ENCODE measurements at places on chromosomes 6 and 20.

- DNase-seq = no peak
These were observed 115.4 kb downstream of the PFDN4 start for GRCh38 chr20:54323227-54323734.

DNA sequence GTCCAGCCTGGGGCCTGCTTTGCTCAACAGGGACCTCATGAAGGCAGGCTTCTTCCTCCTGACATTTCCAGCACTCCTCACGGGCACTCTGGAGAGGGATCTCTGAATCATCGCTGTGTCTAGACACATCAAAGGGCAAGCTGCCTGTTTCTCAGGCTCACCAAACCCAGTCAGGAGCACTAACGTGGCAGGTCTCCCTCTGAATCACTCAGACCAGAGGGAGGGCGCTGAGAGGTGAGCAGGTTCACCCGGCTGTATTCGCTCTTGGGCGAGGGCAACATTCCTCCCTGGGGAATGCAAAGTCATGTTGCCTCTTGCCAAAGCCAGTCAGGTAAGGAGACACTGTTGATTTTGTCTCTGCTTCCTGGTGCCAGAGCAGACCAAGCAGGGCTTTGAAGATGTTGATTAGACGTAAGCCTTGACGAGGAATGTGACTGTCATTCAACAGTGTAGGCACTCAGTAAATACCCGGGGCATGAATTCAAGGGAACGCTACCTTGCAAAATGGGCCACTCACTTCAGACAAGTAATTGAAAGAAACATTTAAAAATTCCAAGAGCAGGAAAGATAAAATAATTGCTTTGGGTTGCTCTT is 50.1 kb downstream of the CYP24A1 start:
- peak; percentile 84 for DNase-seq

- peak; percentile 51 for DNase-seq
These were observed 295.7 kb downstream of the PHACTR1 start for GRCh38 chr6:13012296-13012695.

GRCh38 chr6:78076371-78076770 is 423.5 kb downstream of the MEI4 start:
- no peak for DNase-seq

- DNase-seq = peak; percentile 53
These were observed 24.9 kb downstream of the TGM2 start for GRCh38 chr20:38139977-38140753.

DNA sequence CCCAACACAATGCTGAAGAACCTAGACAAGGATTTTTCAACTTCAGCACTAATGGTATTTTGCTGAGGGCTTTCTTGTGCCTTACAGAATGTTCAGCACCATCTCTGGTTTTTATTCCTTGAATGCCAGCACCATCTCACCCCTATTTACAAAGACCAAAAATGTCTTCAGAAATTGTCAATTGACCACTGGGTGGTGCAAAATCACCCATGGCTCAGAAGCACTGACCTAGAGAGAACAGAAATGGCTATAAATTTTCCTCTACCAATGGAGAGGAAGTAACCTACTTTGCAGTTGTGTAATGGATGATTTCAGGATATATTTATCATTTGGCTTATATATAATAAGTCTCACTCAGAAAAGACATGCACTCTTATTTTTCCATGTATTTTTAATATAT is 431.0 kb upstream of the IRAK1BP1 start:
- DNase-seq = no peak

DNA sequence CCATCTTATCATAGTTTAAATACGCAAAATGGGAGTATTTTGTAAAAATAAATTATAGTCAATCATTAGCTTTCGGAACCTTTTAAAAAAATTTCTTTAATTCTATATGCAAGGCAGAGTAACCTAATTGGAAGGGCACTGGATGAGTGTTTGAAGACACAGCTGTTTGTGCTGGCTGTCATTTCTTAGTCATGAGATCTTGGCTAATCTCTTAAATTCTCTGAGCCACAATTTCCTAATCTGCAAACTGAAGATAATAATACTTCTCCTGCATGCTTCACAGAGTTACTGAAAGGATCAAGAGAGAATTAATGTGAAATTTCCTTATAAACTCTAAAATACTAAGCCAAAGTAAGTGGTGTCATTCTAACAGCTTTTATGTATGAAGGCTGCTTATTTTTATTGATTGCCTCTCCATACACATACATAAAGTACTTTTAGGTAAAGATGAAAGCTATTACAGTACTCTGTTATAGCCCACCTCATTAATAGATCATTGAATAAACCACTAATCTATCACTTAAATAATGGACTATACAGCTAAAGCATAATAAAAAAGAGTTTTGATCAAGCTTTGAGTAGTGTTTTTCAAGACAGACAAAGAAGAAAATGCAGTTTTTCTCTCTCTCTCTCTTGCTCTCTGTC is 383.7 kb upstream of the IRAK1BP1 start:
- DNase-seq = no peak

- DNase-seq = no peak
These were observed 28.1 kb upstream of the VAPB start for GRCh38 chr20:58360936-58361335.

DNA sequence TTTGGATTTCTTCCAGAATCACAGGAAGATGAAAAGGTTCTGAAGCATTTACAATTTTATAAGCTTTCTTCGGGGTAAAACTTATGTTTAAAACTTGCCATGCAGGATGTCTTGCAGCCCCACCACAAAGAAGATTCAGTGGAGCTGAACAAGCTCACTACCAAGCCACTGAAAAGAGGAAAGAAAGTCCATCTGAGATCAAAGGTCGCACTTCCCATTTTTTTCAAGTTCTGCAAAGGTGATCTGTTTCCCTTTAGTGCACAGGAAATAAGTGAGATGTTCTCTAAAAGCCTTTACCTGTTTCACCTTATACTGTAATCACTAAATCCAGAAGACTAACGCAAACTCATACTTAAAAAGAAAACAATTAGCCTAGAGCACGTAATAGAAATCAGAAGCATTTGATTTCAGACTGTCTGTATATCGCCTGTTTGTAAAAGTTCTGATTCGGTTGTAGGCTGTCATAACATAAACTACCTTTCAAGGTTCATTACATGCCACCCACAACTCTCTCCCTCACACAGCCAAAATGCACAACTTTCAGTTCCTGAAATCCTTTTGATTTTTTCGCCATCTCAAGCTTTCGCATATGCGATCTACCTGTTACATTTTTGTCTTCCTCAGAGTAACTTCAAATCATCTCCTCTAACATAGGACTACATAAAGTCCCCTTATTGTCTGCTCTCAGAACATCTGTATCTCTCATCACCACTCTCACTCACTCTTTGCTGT is 1.8 kb downstream of the ECHDC1 start:
- no peak for DNase-seq

DNA sequence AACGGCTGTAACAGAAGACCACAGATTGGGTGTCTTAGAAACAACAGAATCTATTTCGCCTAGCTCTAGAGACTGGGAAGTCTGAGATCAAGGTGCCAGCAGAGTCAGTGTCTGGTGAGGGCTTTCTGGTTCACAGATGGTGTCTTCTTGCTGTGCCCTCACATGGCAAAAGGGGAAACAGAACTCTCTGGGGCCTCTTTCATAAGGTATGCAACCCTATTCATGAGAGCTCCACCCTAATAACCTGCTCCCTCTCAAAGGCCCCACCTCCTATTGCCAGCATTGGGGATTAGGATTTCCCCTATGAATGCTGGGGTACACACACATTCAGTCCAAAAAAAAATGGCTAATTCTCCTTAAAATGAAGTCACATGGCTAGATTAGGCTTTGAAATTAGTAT is 10.0 kb downstream of the TXNDC5 start:
- no peak for DNase-seq

DNA sequence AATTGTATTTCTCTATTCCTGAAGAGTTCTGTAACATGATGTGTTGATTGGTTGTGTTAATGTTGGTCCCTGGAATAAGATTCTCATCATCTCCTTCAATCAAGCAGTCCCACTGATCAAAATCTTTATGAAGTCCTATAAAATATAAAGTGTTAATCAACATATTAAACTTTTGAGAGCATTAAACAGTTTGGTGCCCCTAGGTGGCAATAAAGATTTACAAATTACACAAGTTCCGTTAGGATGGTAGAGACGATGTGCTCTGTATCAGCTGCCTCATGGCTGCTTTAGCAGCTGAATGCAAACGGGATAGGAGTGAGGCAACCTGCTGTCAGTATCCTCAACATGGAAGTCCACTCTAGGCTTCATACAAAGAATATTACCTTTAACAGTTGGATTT is 16.9 kb downstream of the TDRD6 start:
- DNase-seq = peak; percentile 37

- DNase-seq = no peak
These were observed 157.8 kb upstream of the PREP start for GRCh38 chr6:105560611-105561066.

DNA sequence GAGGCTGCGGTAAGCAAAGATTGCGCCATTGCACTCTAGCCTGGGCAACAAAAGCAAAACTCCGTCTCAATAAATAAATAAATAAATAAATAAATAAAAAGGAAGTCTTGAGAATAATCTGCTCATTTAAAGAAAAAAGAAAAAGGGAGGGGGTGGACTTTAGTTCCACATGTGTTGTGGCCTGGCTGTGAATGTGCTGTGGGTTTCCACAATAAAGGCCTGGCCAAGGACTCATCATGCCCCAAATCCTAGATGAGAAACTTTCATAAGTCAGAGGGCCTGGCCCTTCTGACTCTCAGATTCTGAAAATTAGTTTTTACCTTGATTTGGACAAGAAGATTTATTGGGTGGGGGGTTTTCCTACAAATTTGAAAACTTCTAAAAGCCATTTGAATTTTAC is 48.4 kb downstream of the RIOK1 start:
- DNase-seq = no peak

GRCh38 chr6:12440981-12441380 is 150.8 kb downstream of the EDN1 start:
- peak; percentile 44 for DNase-seq

GRCh38 chr6:4319981-4320683 is 184.8 kb upstream of the ECI2 start:
- peak; percentile 43 for DNase-seq

GRCh38 chr6:45187836-45188235 is 140.3 kb upstream of the RUNX2 start:
- DNase-seq = no peak

- DNase-seq = no peak
These were observed 7.1 kb upstream of the MYB start for GRCh38 chr6:135173989-135174484.

DNA sequence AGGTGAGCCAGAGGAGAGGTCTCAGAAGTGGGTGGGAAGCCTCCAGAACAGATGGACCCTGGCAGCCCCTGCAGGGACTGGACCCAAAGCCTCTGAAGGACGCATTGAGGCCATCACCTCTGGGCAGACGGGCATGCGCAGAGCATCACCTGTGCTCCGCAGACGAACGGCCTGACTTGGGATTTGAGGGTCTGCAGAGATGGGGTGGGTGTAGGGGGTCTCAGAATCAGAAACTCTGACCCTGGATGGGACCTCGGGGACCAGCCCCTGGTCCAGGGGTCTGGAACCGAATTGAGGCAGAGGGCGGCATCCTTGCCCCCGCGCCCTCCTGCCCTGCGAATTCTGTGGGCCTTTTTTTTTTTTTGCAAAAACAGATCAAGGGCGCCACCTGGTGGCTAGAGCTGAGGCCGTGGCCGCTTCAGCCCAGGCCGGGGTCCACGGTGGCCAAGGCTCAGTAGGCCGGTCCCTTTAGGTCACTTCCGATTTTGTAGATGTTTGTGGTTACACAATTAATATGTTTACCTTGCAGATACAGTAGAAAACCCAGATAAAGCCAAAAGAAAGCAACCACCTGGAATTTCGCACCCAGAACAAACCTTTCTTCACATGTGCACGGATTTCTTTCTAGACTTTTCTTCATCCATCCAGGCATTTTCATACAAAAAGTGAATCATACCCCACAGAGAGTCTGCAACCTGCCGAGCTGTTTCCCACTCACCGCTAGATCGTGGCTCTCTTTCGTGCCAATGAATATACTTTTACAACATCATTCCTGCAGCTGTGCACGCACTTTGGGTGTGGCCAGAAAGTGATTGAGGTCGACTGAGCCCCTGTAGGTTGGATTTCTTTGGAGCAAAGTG is 25.9 kb downstream of the ZBP1 start:
- peak; percentile 62 for DNase-seq

DNA sequence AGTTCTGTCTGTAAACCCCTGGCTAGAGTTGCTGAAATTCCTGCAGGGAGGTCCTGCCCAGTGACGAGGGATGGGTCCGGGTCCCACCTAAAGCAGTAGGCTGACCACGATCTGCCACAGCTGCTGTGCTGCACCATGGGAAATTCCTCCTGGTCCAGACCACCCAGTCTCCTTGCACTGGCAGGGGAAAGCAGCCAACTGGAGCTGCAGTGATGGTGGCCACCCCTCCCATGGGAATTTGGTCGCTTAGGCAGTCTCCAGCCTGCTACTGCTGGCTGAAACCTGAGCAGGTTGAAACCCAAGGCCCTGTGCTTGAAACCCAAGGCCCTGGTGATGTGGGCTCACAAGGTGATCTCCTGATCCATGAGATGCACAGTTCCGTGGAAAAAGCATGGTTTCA is 23.9 kb upstream of the MOXD1 start:
- DNase-seq = no peak

- peak; percentile 27 for DNase-seq
These were observed 673.1 kb downstream of the HTR1B start for GRCh38 chr6:76790045-76790796.

DNA sequence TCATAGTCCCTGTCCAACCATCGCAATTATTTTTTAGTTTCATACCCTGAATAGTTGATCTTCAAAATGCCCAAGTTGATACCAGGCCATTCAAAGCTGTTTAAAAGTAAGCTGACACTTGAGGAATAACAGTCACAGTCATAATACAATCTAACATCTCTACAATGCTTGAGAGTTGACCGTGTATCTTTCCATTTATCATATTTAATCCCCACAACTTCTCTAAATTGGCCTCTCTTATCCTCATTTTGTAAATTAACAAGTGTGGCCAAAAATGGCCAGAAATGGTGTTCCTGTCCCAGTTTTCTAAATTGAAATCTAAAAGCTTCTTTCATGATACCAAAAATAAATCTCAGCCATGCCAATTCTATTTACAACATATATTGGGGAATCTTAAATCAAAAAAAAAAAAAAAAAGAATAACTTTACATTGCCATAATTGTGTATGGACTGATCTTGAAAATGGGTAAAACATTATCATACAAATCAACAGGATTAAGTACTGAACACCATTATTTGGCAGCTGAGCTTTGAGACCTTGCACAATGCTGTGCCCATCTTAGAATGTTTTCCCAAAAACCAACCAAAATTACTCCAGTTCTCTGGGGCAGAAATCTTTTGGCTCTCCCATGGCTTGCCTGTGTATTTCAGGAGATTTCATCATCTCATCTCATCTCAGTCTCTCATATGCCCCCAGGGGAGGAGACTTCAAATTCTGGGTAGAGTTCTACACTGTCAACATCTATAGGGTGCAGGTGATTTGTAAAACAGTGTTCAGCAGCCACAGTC is 448.7 kb upstream of the JARID2 start:
- no peak for DNase-seq

DNA sequence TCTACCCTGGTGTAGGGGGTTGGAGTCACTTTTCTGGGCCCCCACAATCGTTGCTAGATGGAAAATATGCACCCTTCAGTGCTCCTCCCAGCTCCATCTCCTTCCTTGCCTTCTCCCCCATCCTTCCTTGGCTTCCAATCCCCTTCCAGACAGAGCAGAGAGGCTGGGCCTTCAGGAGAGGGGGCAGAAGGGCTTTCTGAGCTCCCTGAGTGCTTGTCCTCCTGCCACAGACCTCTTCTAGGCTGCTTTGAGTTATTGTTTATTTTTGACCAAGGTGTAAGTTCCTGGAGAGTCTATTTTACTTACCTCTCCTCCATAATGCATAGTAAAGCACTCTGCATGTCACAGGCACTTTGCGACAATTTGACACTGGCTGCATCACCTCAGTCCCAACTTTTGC is 96.4 kb upstream of the CNKSR3 start:
- DNase-seq = no peak

- DNase-seq = no peak
These were observed 4.6 kb upstream of the SFT2D1 start for GRCh38 chr6:166346965-166347364.

Measured in stomach (tissue), 19 donors.